ENCODE measurements at places on chromosomes 1 and 21. TPM values are rescaled to one million over a fixed set of nuclear protein-coding genes. Genes with fewer than 3 reads are reported as not detected.

C1orf198 gene
- total RNA-seq, result 6.9 TPM

B3GALT2 gene
- total RNA-seq, result not detected

IRF6 gene
- 0.14 TPM for total RNA-seq

ANKRD34A gene
- total RNA-seq, result 5.8 TPM

SPATA45 gene
- total RNA-seq, result not detected

TNFRSF8 gene
- 16.3 TPM for total RNA-seq

KCNJ10 gene
- total RNA-seq, result 0.11 TPM

LCE1A gene
- not detected for total RNA-seq

AMY2A gene
- not detected for total RNA-seq

NEK2 gene
- 32.3 TPM for total RNA-seq

PLXNA2 gene
- not detected for total RNA-seq

NTMT2 gene
- total RNA-seq, result not detected

AADACL3 gene
- total RNA-seq, result not detected

ALX3 gene
- not detected for total RNA-seq

TPTE gene
- total RNA-seq, result not detected

MMP23B gene
- 0.77 TPM for total RNA-seq

LCE1B gene
- not detected for total RNA-seq

RNF186 gene
- total RNA-seq, result not detected

TDRD5 gene
- not detected for total RNA-seq

KRTAP19-1 gene
- total RNA-seq, result not detected

OPTC gene
- not detected for total RNA-seq

HNRNPCL1 gene
- total RNA-seq, result not detected

SIKE1 gene
- 67.2 TPM for total RNA-seq

OR2M3 gene
- total RNA-seq, result not detected

MYCL gene
- total RNA-seq, result 0.16 TPM

ZBTB40 gene
- total RNA-seq, result 13.5 TPM

TEX38 gene
- total RNA-seq, result 0.18 TPM

SLC9C2 gene
- total RNA-seq, result not detected

Data from activated CD4-positive, alpha-beta T cell treated with anti-CD3 and anti-CD28 coated beads for 36 hours (primary cell).